ENCODE measurements at places on chromosomes 12 and 14.

DNA sequence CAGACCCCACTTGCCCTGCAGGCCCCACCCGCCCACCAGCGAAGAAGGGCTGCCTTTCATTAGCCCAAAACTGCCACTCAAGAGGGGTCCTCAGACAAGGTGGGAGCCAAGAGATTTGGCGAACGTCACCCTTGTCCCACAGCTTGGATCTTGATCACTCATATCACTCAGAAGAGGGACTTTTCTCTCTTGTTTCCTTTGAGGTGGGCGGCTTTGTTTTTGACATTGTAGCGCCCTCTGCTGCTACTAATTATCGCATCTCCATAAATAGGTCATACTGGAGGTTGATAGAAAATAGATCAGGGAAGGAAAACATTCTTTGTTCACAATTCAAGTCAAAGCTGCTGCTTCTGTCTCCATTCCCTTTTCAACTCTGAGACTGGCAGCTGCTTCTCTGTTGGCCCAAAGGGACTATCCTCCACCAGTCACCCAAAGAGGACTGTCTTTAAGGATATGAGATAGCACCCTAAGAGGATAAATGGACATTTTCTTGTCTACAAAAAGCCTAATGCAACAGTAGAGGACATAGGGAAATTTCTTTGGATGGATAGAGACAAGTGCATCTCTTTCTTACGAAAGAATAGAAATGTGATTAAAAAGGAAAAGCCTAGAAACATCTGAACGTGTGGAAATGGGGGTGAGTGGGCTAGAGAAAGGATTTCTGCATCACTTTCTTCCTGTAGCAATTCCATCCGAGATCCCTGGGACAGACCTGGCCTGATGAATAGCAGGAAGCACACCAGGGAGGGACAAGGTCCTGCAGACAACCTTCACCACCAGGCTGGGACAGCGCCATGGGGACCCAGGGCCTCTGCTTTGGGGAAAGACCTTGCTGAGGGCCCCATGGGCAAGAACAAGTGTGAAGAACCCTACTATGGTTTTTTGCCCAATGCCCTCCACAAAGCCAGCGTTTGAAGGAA, 115.8 kb downstream of the DAD1 start:
- DNase-seq: no peak

GRCh38 chr14:98913967-98914650, 357.9 kb downstream of the BCL11B start:
- no peak for DNase-seq

GRCh38 chr12:87933991-87934390, 95.2 kb downstream of the C12orf50 start:
- DNase-seq: no peak

DNA sequence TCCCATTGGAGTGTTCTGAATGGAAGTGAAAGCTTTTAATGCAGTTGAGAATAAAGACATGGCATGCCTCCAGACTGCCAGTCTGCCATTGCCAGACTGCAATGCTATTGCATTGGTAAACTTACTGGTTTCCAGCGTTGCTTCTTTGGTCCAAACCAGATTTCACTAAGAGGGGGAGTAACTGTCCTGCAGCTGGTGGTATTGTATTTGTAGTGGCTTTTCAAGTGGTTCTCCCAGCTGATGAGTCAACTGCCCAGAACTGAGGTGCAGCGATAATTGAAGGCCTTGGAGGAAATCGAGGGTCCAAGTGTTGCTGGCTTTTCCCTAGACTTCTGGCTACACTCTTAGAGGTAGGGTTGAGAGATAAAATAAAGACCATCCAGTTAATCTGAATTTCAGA, 31.9 kb downstream of the ERG28 start:
- DNase-seq: no peak

- DNase-seq: no peak
These were observed 207.8 kb downstream of the CRADD start for GRCh38 chr12:93884794-93885460.

DNA sequence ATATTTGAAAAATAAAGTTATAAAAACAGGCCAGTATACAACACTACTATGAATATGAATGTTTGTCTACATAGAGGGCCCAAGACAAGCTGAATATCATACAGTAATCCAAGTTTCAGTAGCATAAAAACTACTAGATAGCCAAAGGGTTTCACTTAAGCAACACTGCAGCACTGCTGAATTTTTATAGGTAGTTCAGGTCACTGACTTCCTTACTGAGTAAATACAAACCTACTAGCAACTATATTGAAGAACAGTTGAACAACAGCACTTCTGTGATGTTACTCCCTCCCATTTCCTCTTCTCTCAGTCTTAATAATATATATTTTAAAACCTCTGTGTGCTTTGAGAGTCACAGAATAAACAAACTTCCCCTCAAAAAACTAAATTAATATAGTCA, 42.7 kb downstream of the GTF2A1 start:
- no peak for DNase-seq

DNA sequence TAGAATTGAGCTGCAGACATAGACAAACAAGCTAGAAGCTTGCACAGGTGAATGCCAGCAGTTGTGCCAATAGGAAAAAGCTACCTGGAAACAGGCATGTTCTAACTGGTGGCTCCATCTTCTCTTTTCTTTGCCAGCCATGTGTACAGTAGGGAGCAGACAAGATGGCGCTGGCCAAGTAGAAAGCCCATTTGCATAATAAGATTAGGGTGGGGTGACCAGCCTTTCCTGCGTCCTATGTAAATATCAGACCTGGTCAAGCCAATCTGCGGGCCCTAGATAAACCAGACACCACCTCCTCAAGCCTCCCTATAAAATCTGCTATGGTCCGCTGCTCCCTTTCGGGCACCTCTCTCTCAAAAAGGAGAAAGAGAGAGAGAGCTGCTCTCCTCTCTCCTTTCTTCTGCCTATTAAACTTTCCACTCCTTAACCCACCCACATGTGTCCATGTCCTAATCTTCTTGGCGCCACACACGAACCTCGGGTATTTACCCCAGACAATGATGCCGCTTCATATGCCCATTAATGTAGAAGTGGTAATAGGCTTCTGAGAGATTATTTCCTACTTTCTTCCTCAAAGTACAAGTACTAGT, 201.0 kb downstream of the SLC25A21 start:
- no peak for DNase-seq

DNA sequence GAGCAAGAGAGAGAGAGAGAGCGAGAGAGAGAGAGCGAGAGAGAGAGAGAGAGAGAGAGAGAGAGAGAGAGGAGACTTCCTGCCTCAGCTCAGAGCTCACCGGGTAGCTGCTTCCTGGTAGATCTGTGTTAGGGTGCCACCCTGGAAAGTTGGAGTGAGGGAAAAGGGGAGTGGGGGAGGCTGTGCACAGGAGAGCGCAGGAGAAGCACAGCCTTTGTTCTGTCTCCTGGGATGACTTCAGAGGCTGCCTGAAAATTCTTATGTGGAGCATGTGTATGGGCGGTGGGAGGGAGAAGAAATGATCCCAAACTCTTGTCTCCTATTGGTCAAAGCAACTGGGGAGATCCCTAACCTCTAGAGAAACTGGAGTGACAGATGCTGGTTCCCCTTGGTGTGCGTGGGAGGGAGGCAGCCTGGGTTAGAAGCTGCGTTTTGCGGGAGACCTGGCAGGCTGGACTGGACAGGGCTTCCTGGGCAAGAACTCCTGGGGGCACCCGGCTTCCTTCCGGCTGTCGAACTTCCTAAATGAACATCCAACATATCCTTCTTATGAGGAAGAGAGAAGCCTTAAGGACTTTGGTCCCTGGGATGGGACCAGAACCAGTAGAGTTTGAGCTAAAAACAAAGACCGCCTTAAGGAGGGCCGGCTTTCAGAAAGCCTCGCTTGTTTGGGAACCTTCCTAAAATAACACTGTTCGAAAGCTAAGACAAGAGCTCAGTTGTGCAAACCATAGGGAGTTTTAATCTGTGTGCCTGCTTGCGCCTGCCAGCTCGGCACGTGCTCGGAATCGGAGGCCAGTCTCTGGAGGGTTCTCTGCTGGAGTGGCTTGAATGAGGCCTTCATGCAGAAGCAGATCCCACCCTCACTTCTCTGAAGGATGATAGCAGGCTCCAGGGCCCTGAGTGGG, 30.4 kb upstream of the BEGAIN start:
- DNase-seq: no peak

- no peak for DNase-seq
These were observed 182.7 kb upstream of the SFSWAP start for GRCh38 chr12:131528144-131528543.

DNA sequence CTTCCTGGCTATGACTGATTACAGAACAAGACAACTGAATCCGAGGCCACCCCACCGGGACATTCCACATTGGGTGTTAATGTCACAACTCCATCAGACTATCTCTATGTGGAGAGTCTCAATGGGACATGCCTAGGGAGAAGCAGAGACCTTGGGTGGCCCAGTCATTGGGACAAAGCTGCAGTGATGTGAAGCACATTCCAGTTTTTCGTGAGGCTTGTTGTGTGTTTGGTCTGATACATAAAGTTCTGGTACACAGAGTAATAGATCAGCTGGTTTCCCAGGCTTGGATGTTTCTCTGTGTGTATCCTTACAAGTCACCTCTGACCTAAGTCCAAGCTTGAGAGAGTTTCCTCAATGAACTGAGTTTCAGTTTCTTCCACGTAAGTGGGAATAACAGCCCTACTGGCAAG, 42.3 kb downstream of the CPM start:
- DNase-seq: no peak

DNA sequence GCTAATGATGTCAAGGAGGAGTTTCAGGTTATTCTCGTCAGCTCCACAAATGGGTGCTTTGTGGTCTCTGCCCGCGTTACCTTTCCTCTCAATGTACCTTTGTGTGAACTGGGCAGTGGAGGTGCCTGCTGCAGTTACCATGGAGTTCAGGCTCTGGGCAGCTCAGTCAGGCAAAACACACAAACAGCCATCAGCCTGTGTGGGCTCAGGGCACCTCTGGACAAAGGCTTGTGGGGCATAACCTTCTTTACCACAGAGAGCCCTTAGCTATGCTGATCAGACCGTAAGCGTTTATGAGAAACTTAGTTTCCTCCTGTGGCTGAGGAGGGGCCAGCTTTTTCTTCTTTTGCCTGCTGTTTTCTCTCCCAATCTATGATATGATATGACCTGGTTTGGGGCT, 16.7 kb upstream of the PAPLN start:
- no peak for DNase-seq

DNA sequence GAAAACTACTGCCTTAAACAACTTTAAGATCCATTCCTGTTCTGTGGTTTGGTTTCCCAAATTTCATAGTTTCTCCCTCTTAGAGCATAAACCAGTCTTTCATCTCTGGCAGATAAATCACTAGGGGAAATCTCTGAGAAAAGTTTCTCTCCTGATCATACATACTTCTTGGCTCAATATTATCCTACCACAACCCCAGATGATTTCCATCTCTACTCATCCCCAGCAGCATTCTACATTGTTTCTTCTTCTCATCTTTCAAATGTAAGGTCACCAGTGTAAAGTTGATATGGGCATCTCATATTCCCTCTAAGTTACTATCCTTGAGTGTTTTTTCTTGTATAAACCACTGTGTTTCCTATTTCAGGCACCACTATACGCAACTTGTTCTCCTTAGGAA, 45.9 kb upstream of the PLEKHG7 start:
- DNase-seq: no peak

DNA sequence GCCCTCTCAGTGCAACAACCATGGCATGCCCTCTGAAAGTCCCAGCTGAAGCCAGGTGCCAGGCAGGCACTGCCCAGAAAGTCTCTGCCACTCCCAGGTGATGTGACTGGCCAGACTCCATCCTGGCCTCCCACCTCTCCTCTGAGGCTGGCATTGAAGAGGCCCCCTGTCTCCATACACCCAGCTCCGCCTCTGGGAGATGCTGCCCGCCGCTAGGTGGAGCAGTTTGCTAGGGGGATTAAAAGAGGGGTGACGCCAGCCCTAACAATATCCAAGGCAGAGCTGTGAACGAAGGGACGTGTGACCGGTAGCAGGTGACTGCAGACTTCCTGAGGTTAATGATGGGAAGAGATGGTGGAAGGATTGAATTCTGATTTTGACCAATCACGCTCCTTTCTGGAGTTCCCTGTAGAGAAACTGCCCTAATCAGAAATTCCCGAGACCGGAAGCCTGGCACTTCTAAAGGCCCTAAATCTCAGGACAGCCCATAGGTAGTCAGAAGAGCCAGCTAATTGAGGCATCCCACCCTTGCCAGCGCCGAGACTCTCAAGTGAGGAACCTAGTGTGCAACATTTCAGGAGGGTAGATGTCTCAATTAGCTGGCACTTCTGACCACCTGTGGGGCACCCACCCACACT, 8.3 kb upstream of the PLEK2 start:
- DNase-seq: no peak

DNA sequence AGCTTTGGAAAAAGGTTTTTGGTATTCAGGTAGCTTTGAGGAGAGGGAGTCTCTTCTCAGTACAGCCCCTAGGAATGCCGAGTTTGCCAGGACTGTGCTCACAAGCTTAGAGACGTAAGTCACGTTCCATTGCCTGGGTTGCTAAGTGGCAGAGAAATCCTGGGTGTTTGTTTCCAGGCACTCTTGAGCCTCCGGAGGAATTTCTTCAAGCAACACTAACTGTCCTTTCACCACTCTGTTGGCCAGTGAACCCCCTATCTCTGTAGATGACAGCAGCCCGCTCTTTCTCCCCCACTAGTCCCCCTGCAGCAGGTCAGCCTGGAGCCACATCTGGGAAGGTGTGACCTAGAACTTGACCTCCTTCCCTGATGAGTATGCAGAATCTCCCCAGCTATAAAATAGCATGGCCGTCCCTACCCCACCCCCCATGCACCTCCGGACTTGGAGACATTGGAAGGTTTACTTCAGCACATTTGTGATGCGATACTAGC, 162.7 kb downstream of the ZFP36L1 start:
- no peak for DNase-seq

- DNase-seq: no peak
These were observed 80.6 kb downstream of the PRICKLE1 start for GRCh38 chr12:42508913-42509460.

DNA sequence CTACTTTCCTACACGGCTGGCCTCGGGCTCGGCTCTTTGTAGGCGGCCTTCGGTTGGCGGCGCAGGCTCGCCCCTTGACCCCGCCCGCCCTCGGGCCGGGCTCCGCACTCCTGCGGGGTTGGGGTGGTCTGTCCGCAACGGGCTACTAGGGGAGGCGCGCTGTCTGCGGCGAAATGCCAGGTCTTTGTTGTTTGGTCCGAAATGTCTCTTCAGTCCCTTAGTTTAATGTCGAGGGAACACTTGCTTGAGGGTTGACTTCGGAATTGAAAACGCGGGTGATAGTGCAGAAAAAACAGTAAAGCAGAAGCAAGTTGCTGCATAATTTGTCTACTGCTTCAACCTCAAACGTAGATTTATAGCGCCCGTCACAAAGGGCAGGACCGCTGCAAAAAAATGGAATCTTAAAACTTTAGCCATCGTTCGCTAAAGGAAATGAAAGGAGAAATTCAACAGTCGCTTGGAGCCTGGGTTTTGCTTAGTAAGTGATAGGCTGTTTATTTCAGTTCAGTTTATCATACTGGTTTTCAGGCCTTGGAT, 390 bp downstream of the JKAMP start:
- DNase-seq: no peak

GRCh38 chr12:85627584-85627983, 208.6 kb downstream of the RASSF9 start:
- no peak for DNase-seq

All from stimulated activated CD8-positive, alpha-beta memory T cell treated with anti-CD3 and anti-CD28 coated beads, Interleukin-15, amount 100 ng/mL, for 24 hours (primary cell).